Stimulated activated CD8-positive, alpha-beta memory T cell treated with anti-CD3 and anti-CD28 coated beads, Interleukin-15, amount 100 ng/mL, for 48 hours (primary cell): ENCODE measurements at places on chromosomes 4 and X.

GRCh38 chr4:3704669-3705068, 61.5 kb upstream of the ADRA2C start:
- DNase-seq: no peak

DNA sequence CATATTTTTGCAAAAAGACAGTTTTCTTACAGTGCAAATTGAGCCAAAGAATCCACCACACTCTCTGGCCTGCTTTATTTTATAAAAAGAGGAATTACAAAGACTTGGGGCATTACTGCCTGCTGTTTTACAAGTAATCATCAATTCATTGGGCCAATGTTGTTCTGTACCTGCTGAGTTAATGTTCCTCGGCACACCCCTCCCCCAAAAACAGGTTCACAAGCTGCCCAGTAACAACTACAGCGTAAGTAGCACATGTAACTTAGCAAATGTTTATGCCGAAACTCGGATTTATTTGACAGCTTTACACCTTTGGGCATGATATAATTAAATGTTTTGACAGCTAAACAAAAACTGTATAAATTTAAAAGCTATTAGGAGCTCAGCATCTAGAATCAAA, 214.6 kb upstream of the MAB21L2 start:
- no peak for DNase-seq

- DNase-seq: no peak
Observed at GRCh38 chrX:21166272-21166982, 207.8 kb upstream of the CNKSR2 start.

- no peak for DNase-seq
Observed at GRCh38 chr4:95411371-95412088, 137.2 kb downstream of the UNC5C start.

DNA sequence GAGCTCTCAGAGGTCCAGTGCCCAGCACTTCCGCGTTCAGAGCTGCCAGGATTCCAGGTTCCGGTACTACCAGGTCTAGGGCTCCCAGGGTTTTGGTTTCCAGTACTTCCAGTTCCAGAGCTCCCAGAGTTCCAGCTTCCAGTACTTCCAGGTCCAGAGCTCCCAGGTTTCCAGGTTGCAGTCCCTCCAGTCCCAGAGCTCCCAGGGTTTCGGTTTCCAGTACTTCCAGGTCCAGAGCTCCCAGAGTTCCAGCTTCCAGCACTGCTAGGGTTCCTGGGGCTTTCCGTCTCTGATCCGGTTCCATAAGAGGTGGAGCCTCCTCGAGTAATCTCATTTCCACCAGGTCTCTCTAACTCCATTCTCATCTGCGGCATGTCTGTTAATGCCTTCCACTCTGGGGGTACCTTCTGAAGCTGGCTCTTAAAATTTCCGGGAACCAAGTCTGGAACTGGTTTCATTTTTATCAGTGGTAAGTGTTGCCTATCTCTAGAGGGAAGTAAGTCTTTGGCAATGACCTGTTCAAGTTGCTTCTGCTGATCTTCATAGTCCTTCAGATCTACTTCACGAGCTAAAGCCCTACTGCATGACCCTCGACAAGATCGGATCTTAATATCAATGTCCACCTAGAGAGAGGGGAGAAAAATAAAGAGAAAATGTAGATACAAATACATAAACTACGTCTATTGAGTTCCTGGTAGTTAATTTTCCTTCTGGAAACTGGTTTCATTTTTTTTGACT, 4.1 kb downstream of the FGA start:
- no peak for DNase-seq
